NCI-H2107 (cell line): ENCODE measurements at places on chromosomes 6 and 20.

DNA sequence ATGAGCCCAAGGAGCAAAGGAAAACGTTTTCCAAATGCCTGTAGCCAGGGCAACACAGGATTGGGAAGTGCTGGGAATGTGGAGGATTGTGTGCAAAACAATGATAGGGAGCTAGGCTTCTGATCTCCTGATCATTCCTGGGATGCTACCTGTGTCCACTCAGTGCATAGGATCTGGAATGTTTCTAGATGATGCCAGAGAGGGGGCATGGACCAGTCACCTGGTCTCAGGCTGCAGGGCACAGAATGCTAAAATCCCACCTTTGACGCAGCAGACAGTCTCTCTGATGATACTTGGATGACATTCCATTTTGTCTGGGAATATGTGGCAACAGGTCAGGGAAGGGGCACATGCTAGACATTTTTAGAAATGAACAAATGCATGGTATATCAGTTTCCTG lies 128.9 kb downstream of the CLIC5 start:
- no peak for DNase-seq

DNA sequence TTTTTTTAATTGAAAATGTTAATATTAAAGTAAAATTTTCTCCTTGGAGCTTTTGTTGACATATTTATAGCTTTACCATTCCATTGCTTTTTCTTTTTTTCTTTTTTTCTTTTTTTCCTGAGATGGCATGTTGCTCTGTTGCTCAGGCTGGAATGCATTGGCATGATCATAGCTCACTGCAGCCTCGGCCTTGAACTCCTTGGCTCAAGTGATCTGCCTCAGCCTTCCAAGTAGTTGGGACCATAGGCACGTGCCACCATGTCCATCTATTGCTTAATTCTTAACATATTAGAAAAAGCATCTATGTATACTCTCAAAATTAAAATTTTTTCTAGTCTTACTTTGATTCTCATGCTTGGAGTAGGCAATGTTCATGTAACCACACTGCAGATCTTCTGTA lies 43.0 kb downstream of the RALGAPB start:
- no peak for DNase-seq

DNA sequence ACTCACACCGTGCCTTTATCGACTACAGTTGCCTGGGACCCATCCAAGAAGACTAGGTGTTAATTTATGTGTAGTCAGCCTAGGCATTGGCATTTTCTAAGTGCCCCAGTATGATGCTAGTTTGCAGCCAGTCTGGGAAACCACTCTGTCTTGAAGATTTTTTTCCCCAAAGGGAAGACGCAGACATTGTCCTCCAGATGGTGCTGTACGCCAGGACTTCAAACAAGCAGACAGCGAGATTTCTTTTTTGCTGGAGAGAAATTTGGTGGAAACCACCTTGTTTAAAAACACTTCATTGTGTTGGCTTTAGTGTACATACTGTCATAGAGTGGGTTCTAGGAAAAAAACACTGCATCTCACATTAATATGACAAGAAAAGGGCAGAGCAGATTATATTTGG lies 30.0 kb downstream of the ALDH5A1 start:
- DNase-seq, result peak; percentile 1

- no peak for DNase-seq
Measured at GRCh38 chr6:491233-491632, 99.7 kb downstream of the IRF4 start.

- no peak for DNase-seq
Measured at GRCh38 chr6:161748535-161749416, 474.9 kb upstream of the AGPAT4 start.

DNA sequence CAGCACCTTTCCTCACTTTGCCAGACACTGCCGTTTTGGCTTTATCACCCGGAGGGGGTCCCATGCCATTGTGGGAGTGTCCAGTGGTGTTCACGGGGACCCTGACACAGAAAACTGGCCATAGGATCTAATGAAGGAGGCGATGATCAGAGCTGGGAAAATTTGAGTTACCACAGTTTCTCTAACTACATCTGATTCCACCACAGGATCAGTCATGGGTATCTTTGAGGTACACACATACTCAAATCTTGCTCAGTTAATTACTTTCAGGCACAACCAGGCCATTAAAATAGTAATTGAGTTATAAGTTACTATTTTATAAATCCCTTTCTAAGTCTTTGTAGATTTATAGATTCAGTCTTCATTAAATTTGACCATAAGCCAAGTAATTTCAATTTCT lies 215.1 kb downstream of the PRL start:
- DNase-seq, result no peak

DNA sequence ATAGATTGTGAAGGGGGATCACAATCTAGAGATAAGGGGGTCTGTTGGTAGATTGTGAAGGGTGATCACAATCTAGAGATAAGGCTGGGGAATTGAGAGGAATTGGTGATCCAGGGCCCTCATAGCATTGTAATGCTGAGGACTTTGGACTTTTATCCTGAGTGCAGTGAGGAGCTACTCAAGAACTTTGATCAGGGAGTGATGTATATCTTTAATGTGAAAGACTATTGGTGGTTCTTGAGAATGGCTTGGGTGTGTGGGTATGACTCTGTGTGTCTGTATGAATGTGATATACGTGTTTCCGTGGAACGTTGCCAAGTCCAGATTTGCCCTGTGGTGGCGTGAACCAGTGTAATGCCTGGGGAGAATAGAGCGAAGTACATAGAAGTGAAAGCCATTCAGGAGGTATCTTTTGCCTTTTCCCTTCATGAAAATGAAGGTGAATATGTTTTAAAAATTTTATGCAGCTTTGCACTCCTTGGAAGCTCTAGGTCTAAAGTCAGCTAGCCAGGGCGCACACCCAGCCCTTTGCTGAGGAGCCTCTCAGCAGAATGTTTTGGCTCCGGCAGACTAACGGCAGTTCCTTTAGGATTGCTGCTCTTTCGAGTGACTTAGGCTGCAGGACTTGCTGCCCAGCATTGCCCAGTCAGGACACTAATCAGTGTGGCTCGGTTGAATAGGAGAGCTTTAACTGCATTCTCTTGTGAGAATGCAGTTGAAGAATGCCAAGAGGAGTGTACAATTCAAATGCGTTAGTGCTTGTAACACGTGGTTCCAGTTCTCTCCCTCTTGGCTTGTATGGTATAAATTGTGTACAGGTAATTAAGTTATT lies 3.5 kb downstream of the ZFAND3 start:
- no peak for DNase-seq

GRCh38 chr6:164014346-164015087 lies 600.0 kb downstream of the QKI start:
- no peak for DNase-seq

DNA sequence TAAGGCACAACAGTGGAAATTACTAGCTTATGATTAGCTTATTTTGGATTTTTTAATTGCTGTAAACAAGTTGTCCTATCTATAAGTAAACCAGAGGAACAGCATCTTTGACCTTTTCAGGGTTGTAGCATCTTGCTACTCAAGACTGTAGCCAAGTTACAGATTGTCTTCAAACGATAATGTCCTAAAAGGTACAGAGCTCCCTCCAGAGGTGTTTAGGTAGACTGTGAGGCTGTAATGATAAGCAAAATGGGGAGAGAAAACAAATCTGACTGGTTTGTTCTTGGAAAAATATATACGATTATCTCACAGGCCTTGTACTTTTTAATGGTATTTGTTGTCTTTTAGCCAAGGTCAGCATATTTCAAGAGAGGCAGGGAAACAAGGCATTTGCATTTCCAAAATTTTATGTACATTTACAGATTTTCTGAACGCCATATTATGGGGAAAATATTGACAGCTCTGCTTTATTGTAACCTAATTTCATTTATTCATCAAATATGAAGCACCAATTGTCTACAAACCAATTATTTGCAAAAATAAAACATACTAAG lies 273.4 kb downstream of the MEI4 start:
- no peak for DNase-seq

DNA sequence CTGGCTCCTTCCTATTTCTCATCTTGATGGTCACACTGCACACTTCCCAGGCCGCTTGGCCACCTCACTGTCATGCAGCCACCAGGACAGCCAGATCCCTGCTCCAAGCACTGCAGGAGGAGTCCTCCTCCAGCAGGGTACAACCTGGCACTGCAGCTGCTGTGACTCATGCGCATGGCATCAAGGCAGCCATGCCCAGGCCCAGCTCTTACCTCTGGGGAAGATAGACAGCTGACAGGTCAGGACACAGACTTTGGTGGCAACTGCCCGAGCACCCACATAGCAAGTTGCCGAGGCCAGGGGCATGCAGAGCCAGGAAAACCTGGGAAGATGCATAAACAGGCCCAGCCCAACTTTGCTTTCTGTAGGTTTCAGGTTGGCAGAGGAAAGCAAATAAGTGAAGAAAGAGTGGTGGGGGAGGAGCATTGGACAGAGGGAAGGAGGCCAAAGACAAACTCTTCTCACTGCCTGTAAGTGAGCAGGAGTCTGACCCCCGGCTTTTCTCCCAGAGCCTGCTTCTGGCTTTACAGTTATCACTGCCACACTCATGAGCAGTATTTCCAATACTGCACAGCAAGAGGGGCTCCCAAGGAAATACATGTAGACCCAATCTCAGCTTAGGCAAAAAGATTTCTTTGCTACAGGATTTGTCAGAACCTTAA lies 38.8 kb downstream of the SLC22A3 start:
- no peak for DNase-seq

DNA sequence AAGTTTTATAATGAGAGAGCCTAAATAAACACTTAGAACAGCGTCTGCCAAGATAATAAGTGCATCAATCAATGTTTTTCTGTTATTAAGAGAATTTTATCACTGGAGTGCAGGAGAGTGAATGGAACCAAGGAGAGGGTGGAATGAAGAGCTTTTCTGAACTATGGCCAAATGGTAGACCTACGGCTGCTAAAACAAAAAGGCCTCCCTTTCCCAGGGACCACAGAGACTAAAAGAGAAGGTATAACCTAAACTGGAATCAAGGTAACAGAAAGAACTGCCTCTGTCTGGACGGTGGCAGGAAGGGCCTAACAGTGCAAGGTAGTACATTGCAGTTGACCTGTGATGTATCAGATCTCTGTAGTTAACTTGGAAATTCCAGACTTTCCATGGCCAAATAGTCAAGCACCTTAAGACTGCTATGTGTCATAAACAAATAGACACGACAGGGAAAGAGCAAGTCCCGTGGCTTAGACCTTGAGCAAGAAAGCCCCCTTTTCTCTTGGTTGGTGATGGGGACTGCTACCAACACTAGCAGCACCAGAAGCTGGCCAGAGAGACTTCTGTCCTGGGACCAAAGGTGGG lies 5.5 kb downstream of the CNKSR3 start:
- DNase-seq, result no peak

DNA sequence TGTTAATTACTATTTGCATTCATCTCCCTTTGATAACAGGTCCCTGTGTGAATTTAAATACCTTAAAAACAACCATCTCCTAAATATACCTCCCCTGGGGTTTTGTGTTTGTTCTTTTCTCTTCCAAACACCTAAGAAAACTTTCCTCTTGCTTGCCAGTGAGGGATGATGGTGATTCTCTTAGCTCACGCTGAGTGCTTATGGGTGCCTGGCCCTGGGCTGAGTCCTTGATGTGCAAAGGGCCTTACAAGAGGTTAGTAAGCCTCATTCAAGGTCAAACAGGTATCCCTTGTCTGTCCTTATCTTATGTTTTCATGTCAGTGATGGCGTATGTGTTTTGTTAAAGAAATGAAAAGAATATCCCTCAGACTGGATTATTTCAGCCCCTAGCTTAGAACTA lies 76.3 kb downstream of the SYCP2L start:
- no peak for DNase-seq

- DNase-seq, result no peak
Measured at GRCh38 chr6:57173886-57174510, 1.9 kb downstream of the BAG2 start.

- no peak for DNase-seq
Measured at GRCh38 chr6:2037237-2037926, 208.0 kb downstream of the GMDS start.

GRCh38 chr6:44641344-44642031 lies 254.0 kb downstream of the CDC5L start:
- DNase-seq, result no peak

DNA sequence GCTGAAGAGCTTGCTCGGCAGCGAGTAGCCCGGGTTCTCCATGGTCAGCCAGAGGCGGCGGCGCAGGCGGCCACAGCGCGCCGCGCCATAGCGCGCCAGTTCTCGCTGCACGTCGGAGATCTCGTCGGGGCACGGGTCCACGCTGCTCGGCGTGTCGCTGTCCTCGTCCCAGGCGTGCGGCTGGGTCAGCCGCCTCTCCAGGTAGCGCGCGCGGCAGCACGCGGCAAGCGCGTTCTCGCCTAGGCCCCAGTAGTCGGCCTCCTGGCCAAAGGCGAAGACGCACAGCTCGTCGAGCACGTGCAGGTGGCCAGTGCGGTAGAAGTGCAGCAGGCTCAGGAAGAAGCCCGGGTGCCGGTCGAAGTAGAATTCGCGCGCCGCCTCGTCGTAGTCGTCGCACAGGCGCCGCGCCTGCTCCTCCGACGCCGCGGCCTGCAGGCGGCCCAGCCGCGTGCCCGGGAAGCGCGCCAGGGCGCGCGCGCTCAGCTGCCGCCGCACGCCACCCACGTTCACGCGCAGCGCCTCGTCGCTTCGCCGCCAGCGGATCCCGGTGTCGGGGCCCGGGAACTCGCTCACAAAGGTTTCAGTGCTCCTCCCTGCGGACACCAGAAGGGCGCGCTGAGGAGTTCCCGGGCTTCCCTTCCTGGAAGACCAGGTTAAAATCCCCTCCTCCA lies 2.7 kb downstream of the KCNS1 start:
- no peak for DNase-seq

DNA sequence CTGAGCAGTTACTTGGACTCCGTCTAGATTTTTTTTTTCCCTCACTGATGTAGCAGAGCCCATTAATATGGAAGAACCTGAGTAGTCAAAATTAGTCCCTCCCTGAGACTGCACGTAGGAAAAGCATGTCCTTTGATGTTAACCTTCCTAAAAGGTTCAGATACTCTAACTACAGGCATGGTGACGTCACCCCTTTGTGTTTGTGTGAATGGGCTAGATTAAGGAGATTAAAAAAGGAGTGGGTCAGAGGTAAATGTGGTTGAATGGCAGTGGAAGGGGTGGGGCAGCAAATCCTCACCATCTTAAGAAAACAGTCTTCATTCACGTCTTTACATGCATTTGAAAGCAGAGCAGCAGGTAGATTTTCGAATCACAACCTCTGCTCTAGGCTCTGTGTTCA lies 521.1 kb downstream of the TFAP2B start:
- no peak for DNase-seq

- DNase-seq, result no peak
Measured at GRCh38 chr20:4025679-4026078, 10.3 kb upstream of the RNF24 start.

- no peak for DNase-seq
Measured at GRCh38 chr6:1554141-1554475, 55.6 kb upstream of the FOXC1 start.

- DNase-seq, result no peak
Measured at GRCh38 chr6:30570263-30570662, 979 bp upstream of the ABCF1 start.

- no peak for DNase-seq
Measured at GRCh38 chr6:158009935-158010585, 28.4 kb downstream of the SYNJ2 start.

DNA sequence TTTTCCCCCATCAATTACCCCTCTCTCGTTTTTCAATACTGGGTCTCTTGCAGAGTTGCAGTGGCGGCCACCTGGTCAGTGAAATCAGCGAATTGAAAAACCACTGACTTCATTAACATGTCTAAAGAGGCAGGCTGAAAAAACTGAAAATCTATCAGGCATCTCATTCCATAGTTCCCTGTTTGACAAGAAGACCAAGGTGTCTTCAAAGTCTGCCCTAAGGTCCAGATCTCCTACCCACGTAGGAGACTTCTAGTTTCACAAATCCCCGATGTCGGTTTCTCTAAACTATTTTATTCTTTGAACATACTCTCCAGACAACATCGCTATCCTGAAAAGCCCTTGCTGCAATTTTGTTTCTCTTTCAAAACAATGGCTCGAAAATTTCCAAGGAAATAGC lies 796 bp upstream of the TUBB start:
- no peak for DNase-seq

- no peak for DNase-seq
Measured at GRCh38 chr6:17703256-17703694, 3.5 kb downstream of the NUP153 start.
